ENCODE measurements at places on chromosomes 2 and 18.

DNA sequence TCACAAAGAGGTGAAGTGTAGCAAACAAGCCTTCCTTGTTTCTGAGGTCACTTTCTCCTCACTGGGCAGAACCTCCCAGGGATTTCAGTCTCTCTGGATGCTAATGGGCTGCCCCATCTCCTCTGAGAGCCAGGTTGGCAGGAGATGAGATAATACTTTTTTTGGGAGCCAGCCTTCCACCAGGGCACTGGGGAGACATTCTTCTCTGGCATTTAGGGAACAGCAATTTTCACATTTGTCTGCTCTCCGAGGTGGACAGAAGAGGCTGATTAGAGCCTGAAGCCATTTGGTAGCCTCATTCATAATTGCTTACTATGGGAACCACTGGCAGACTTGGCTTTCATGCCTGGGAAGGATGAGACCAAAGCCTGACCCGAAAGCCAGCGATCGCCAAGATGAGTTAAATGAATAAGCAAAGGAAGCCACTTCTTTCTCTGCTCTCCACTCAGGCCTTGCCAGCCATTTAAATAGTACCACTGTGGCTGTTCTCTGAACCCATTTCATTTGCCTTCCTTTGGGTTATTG is 70.1 kb downstream of the NRP2 start:
- no peak for DNase-seq

DNA sequence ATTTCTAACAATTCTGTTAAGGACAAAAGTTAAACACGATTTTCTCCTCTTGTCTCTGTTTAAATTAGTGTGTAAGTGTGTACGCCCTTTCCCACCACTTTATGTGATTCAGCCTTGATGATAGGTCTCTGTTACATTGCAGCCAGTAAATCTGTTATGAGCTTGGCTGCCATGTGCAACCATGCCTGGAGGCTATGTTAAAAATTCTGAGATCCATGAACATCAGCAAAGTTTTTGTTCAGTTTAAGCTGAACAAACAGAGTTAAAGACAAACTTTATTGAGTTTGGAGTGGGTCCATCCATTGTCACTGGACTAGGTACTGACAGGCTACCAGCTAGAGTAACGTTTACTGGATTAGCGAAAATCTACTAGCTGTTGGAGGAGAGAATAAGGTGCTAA is 110.4 kb downstream of the NCKAP5 start:
- no peak for DNase-seq

- peak; percentile 62 for DNase-seq
These were observed 132.1 kb downstream of the MBP start for GRCh38 chr18:77000527-77000926.

DNA sequence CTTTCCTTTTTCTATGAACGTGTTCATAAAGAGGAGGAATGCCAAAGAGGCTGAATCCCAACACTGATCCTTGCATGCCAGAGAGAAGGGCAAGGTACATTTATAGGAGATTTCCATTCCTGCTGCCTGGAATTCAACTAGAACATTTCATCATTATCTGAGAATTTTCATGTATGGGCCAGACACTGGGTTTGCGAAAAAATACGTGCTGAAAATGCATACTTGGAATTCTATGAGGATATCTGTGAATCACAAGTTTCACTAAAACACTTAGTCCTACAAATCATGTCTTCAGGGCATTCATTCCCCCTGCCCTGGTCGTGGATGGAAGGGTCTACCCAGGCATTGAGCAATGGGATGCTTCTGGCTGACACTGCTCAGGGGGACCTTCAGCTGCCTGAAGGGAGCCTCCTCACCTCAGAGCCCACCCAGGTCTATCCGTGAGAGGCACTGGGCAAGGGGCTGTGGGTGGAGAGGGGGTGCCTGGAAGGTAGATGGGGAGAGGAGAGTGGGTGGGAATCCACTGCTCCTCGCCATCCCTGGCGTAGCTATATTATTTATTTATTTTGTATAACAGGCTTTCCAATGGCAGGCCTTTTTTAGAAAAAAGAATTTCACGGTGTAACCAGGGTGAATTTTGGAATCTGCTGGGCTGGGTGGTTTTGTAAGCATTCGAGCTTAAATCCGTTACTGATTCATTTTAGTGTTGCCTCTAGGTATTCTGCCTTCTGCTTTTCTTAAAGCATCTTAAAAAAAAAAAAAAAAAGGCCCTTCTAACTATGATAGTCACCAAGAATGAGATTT is 560.6 kb upstream of the ID2 start:
- DNase-seq: no peak

DNA sequence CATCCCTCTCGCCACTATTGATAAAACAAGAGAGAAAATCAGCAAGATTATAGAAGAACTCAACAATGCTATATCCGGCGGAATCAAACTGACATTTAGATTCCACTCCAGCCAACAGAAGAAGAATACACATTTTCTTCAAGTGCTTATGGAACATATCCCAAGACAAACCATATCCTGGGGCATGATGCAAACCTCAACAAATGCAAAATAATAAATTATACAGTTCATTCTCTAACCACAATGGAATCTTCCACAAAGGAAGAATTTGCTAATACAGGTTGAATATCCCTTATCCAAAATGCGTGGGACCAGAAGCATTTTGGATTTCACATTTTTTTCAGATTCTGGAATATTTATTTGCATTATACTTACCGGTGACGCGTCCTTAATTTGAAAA is 51.4 kb upstream of the YPEL5 start:
- DNase-seq: no peak

- no peak for DNase-seq
These were observed 28.2 kb downstream of the TUBB6 start for GRCh38 chr18:12336171-12336613.

- DNase-seq: no peak
These were observed 229.2 kb downstream of the SEPTIN10 start for GRCh38 chr2:109384308-109385271.

- no peak for DNase-seq
These were observed 94.6 kb upstream of the CAVIN2 start for GRCh38 chr2:191941376-191941929.

DNA sequence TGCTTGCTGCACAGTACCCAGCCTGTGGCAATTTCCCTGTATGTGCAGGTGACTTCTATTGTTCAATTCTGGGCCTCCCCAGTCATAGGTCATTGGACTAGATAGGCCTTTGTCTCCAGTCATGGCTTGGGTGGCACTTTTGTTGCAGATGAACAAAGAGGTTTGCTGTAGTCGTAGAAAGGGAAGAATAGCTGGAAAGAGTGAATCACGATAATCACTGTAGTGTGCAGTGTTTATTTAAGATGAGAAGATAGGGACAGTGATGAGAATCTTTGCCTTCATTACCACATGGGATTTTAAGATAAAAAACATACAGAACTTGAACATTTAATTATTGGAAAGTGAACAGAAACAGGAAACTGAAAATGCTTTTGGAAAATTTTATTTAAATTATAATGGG is 156.1 kb upstream of the CYRIA start:
- DNase-seq: no peak

- DNase-seq: no peak
These were observed 226.1 kb upstream of the LYPD1 start for GRCh38 chr2:132896073-132896472.

DNA sequence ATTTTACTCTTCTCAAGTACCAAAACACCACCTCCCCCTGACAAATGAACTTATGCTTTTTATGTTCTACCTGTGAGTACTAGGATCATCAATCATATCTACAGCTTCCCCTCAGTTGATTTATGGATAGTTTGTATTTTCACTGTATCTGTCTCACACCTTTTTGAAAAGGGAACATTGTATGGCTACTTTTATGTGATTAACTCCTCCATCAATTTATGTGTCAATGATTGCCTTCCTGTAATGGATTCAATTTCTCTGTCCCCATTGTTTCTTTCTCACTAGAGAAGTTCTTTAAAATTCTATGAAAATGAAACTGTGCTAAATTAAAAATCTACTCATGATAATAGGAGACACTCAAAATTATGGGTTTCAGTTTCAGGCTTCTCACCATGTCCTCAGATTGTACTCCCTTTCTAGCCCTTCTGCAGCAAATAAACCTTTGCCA is 935.0 kb downstream of the TRIB2 start:
- DNase-seq: no peak

GRCh38 chr2:4279431-4279830 is 576.1 kb downstream of the DCDC2C start:
- DNase-seq: no peak

DNA sequence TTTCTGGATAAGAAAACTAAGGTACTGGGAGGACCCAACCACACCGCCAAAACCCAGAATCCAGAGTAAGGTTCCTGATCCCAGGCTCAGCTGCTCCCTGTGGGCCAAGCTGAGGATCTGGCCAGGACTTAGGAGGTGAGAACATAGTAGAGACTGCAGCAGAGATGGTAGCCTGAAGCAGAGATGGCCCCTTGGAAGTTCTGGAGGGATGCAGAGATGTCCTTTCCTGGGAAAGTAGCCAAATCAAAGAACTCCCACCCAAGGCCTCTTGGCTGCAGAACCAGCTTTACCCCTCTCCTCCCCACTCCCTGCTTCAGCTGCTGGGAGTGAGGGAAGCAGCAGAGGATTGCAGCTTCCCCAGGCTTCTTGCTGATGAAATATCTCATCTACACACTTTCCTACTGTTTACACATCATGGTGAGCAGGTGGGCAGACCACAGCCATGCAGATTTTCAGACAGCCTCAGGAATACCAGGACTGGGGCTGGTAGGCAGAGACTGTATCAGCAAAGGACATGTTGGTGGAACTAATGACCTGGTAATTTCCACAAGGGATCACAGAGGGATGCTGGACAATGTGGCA is 32.7 kb downstream of the TMEM17 start:
- no peak for DNase-seq

- no peak for DNase-seq
These were observed 340.2 kb downstream of the CMPK2 start for GRCh38 chr2:6525475-6525964.

- peak; percentile 90 for DNase-seq
These were observed 631.5 kb downstream of the NYAP2 start for GRCh38 chr2:226030788-226031646.

Measured in right kidney (tissue), 9 donors.